ENCODE measurements at places on chromosomes 5 and 9.

GRCh38 chr5:6804766-6805501, 91.7 kb downstream of the TENT4A start:
- DNase-seq = no peak

DNA sequence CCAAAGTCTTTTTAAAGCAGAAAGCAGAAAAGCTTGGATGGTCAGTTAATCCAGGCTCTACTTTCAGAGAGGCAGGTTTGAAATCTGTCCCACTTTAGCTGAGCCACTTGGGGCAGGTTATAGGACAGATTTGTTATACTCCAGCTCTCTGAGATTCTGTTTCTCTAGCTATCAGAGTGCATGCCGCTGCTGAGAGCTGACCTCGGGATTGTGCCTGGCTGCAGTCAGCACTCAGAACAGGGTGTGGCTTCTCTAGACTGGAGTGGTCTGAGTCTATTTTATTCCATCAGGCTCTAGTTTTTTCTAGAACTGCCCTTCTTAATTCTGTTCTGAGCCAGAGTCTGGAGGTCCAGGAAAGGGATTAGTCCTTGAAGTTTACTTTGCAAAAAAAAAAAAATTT, 67.7 kb downstream of the NDFIP1 start:
- no peak for DNase-seq

DNA sequence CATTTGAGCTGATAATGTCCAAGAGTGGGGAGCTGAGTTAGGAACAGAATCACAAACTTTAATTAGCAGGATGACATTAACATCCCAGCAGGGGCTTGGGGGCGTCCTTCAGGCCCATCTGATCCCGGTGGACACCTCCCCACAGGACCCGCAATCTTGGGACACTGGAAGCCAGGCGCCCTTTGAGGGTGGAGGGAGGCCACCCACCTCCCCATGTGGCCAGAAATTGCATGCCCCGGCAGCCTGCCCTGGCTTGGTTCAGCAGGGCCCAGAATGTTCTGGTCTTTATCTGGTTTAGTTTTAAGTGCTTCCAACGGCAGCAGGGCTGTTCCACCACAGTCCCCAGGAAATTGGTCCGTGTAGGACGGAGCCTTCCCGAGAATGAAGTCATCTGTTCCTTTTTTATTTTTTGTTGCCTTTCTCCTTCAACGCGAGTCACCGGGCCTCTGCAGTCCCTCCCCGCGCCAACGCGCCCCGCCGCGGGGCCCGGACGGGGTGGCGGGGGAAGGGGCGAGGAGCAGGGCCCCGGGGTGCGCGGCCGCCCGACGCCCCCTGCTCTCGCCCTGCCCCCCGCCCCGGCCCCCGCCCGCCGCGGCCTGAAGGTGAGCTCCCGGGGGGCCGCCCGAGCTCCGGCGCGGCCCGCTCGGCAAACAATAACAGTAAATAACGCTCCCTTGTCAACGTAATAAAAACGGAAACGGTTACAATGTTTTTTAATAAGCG, 207.9 kb downstream of the C9orf50 start:
- DNase-seq = peak; percentile 53

GRCh38 chr9:69916950-69917349, 96.3 kb downstream of the CFAP95 start:
- no peak for DNase-seq

DNA sequence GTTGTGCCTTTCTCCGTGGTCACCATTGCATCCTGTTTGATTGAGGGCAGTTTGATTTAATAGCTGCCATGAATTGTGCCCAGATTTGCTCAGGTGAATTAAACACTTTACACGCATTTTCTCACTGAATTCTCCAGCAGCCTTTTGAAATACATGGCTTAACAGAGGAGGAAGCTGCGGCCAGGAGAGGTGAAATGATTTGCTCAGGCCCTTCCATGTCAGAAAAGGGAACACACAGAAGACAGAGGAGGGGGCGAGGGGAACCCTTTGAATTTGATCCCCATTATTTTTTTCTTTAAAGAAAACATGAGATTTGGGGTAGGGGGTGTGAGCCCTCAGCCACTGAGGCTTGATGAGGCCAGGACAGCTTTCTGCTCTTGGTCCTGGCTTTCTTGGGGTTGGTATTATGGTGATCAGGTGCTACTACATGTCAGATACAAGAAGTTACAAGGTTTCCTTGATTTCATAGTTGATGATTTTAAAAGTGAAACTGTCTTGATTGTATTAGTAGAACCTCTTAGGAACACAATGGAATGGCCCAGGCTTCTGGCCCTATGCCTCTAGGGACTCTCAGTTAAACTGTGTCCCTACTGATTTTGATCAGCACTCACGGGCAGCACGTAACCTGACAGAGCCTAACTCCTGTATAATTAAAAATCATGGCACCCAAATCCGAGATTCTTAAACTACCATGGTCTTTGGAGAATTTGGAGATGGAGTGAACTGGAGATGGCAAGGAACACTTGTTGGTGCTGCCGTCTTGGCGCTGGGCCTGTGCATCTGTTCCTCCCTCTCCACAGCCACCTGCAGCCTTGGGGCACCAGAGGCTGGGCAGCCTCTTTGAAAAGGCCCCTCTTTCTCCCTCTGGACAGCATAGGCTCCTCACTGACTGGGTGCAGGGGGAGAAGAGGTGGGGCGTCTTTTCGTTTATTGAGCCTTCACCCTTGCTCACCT, 107.9 kb downstream of the TRIO start:
- no peak for DNase-seq

- no peak for DNase-seq
Measured at GRCh38 chr9:88997646-88998045, 6.4 kb downstream of the S1PR3 start.

- DNase-seq = no peak
Measured at GRCh38 chr5:133698259-133698554, 85.9 kb upstream of the FSTL4 start.

GRCh38 chr5:96640696-96641095, 21.5 kb upstream of the CAST start:
- DNase-seq = no peak

DNA sequence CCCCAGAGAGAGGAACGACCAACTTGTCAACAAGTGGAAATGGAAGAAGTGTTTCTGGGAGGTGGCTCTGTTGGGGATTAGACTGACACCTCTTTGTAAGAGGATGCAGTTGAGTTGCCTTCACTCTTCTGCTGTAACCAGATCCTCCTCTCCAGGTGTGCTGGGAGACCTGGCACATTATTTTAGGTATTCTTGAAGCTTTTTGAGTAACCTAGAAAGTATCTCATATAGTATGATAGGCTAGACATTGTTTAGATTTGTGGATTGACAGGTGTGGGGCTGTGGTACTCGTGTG, 21.6 kb downstream of the SNX30 start:
- DNase-seq = no peak

DNA sequence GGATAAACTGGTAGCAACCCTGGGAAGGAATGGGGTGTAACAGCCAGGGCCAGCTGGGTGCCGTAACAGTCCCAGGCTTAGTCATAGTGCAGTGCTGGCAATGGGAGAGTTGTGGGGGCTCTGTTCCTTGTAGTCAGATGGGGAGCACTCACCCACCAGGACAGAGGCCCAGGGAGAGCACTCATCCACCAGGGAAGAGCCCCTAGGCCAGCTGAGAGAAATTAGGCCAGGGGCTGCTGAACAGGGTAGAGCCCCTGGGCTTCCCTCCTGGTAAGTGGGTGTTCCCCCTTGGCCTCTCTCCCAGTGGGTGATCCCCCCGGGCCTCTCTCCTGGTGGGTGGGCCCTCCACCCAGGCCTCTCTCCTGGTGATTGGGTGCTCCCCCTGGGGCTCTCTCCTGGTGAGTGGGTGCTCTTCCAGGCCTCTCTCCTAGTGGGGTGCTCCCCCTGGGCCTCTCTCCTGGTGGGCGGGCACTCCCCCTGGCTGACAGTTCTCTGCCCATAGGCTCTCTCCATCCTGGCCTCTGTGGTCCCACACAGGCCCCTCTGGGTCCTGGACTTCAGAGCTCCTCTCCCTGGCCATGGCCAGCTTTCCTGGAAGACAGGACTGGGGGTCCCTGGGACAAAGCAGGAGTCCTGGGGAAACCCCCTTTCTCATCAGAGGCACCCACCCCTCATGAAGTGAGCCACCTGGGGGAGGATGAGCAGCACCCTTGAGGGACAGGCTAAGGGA, 13.4 kb downstream of the FGD3 start:
- DNase-seq = no peak

DNA sequence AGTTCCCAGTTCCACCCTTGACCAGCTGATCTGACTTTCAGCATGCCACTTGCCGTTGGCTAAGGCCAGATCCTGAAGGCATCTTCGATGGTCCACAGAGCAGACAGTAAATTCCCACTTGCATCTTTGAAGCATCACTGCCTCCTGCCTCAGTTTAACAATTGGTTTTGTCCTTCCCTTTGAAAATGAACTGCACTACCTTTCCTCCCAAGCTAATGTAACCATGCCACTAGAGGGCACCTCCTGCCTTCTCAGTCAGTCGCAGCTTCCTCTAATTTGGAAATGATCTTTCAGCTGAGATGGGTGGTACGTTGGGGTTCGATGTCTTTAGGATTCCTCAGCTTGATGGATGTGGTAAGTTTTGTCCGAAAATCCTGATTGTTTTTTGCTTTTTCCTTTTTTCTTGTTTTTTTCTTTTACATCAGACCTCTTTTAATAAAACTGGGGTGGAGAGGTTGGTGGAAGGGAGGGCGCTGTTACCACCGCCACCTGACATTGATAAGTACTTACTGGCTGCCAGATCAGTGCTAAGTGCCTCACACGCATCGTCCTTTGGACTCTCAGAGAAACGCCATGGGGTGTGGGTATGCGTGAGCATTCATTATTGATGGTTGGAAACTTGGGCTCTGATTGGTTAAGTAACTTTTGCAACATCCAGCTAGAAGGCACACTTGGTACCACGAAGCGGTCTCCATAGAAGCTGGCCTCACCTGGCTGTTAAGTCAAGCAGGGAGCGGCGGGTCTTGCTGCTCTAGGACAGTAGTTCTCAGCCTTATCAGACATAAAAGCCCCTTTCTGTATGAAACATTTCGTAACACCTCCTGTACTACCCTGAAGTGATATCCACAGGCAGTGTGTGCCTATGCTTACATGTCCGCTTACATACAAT, 16.9 kb downstream of the PTTG1 start:
- DNase-seq = peak; percentile 74

DNA sequence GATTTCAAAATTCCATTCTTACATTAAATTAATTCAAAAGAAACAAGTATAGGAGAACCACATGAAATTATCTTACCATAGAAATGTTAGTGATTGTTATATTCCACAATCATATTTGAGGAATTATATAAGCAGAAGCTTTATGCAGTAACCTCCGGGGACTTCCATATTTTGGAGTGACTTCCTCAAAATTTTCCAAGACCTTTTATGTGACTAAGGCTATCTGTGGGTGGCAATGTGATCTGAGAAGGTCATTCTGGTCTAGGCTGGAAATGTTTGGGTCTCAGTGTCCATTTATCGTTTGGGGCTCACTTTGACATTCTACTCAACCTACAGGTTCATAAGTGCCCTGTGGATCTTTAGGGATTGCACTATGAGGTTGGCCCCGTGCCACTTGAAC, 776.6 kb downstream of the CDH12 start:
- no peak for DNase-seq

DNA sequence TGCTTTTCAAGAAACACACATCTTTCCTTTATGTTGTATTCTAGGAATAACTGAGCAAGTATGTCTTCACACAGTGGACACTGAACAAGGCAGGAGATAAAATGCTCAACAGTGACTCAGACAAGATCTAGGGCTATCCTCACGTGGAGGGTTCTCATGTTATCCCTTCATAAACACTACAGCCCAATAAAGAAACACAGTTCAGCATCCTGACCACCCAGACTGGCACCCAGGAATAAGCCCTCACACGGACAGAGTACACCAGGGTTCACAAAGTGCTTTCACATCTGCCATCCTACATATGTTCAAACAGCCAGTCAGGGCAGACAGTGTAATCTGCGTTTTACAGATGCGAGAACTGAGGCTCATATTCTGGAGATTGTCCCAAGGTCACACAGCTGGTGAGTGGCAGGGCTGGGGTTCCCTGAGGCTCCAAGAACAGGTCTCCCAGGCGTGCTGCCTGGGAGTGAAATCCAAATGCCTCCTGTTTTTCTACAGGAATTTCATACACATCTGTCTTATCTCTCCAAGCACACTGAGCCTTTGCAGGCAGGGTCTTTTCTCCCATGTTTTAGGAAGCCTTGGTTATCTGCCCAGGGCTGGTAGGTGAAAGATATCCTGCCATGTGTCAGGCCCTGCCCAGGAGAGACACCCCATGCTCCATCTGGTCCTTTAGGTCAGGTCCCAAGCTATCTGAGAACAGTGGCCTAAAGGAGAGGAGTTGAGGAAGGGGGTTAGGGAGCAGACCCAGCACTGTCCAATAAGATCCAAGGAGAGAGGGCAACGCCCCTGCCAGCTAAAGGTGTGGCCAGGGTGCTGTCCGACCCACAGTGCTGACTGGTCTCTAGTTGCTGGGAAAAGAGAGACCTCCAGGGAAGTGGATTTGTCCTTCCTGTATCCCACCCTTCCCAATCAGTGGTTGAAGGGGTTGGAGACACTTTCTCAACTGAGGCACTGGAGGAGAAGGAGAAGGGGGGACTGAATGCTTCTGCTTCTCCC, 47.9 kb upstream of the XPA start:
- no peak for DNase-seq

- DNase-seq = no peak
Measured at GRCh38 chr9:73714294-73714693, 562.6 kb downstream of the ANXA1 start.

DNA sequence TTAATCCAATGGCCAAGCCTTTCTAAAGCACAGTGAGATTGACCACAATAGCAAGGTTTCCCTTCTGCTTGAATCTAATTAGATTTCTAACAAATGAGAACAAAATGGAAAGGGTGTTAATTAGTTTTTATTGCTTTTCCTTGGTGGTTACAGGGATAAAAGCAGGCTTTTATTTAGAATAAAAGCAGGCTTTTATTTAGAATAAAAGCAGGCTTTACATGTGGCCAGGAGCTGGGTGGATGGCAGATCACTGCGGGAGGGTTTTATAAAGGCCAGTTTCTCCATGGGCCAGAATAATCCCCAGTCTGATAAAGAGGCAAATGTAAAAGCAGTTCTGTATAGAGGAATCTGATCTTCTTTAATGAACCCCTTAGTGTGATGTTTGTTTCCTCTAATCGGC, 470.2 kb downstream of the TMEM232 start:
- DNase-seq = no peak

GRCh38 chr5:186091-187041, 4.9 kb upstream of the LRRC14B start:
- DNase-seq = no peak

GRCh38 chr5:8844206-8844605, 701.7 kb downstream of the SEMA5A start:
- DNase-seq = no peak

DNA sequence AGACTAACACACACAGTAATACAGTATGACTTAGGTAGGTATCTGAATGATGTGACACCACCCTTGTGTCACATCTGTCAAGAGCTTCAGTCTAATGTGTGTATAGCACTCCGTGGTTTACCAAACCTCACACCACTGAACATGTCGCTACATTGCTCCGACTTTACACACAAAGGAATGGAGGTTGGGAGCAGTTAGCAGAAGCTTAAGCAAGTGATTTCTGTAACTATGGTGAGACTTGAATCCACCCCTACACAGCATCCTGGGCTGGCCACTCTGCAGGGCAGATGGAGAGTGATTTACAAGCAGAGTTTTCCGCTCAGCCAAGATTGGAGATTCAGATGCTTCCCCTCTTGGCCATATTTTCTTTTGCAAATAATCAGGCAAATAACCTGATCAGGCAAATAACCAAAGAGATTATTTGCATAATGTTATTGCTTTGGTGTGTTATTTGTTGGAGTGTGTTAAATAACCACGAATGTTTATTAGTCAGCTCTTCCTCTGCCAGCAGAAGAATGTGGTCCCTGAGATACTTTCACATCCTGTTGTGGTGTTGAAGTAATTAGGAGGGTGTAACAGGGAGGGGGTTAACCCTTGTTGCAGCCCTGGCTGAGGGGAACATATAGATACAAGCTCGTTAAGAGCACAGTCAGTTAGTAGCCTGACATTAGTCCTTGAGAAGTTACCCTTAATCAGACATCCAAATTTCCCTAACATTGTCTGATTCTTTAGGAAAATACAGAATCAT, 92.8 kb downstream of the SNX18 start:
- DNase-seq = peak; percentile 10

Data from stimulated activated CD4-positive, alpha-beta T cell treated with anti-CD3 and anti-CD28 coated beads, Interleukin-4, amount 100 ng/mL, for 24 hours (primary cell).